GM12892 (cell line): ENCODE measurements at places on chromosomes 3 and 15.

GRCh38 chr3:32258869-32259268, 20.4 kb downstream of the CMTM8 start:
- no peak for DNase-seq

GRCh38 chr3:78887547-78888011, 880.2 kb downstream of the ROBO1 start:
- DNase-seq, result no peak

- DNase-seq, result no peak
Measured at GRCh38 chr3:9012521-9012920, 49.2 kb upstream of the RAD18 start.

DNA sequence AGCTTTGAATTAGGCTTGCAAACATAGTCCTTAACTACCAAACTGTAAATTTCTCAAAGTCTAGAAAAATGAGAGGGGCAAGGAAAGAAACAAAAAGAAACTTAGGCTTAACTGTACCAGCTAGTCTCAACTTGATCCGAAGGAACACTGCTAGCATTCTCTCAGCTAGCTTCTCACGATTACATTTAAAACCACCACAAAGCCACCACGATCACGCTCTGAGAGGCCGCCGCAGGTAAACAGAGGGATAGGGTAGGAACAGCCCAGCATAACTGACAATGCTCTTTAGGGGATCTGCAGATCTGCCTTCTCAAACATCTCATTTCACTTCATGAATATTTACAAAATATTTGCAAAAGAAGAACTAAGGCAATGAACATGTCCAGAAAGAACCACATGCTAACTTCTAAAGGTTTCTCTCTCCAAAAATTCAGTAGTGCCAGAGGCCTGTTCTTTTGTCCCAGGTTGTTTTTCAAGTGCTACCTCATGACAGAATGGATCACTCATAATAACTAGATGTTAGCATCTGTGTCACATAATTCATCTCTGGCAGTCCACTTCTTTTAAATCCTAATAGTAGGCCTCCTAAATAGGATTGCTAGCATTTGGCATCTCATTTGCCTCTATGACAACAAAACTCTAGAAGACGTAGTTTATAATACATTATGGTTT, 18.9 kb downstream of the VGLL4 start:
- DNase-seq, result no peak

GRCh38 chr15:95610945-95611344, 719.6 kb upstream of the NR2F2 start:
- no peak for DNase-seq
